Stimulated activated CD4-positive, alpha-beta T cell treated with anti-CD3 and anti-CD28 coated beads, Interleukin-1b, Interleukin-23, amount 100 ng/mL, for 24 hours (primary cell): ENCODE measurements at places on chromosomes 5 and 9.

DNA sequence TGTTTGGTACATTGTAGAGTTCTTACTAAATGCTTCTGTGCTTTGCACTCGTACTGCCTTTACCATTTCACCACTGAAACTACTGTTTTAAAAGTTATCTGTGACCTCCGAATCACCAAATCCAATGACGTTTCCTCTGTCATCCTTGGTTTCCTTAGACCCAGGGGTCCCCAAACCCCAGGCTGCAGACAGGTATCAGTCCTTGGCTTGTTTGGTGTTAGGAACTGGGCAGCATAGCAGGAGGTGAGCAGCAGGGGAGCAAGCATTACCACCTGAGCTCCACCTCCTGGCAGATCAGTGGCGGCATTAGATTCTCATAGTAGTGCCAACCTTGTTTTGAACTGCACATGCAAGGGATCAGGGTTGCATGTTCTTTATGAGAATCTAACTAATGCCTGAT is 26.8 kb upstream of the APC start:
- no peak for DNase-seq

DNA sequence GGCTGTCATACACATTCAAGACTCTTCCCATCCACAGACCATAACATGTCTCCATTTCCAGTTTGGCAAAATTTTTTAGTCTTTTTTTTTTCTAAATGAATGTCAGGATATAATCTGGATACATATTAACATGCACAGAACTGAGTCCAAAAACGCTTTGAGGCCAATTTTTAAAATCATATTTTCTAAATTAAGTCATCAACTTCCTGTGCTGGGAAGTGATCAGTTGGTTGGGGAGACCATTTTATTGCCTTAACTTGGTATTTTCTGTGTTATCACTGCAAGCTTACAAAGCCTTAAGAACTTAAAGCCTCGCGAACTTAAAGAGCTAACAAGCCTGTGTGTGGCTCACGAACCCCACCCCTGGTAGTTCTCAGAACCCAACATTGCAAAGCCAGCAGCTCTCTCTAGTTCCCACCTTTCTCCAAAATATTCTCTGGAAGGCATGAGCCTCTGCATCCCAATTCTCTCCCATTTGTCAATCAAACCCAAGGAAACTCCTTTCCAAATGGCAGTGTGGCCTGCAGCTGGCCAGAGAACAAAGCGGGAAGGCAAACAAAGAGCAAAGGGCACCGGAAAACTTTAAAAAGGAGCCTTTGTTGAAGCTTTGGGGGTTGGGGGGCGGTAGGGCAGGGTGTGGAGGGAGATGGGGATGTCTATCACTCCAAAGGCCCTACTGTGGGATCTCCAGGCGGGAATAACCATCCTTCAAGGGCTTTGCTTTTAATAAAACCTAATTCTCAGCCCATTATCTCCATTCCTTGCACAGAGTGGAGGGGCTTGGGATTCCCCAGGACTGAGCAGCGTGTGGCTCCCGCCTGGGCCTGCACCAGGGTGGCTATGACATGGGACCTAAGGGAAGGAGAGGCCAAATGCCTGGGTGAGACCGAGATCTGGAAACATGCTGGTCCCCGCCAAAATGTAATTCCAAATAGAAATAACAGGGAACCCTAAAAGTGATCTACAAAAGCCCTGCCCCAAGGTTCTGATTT is 65.0 kb downstream of the ROR2 start:
- DNase-seq: no peak

DNA sequence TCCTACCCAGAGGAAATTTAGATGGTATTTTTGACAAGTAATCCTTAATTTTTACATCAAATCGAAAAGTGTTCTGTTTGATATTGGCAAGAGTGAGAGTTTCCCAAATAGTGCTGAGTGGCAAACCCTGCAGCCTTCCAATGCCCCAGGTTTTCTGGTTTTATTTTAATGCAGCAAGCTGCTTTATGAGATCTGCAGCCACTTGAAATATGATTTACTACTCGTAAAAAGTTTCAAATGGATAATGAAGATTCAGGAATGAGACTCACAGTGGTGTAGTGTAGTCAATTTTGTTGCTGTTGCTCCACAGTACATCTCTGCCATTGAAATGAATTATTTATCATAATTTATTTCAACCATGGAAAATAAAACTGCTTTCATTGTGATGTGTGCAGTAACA is 23.6 kb upstream of the TLX3 start:
- DNase-seq: no peak

DNA sequence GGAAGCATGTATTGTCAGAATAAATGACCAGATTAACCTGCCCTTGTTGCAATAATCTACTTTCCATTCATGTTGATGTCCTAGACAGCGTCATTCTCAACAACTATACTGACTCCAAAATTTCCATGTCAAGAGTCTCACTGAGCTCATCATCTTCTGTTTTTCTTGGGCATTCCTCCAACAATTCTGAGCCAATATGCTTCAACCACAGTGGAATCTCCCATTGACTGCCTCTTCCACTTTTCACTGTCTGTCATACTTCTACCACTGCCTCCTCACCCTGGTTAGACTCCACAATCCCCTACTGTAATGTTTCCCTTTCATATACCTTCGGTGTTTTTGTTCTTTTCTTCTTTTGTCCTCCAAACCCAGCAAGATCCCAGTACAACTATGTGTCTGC is 162.8 kb downstream of the TLE1 start:
- DNase-seq: no peak

DNA sequence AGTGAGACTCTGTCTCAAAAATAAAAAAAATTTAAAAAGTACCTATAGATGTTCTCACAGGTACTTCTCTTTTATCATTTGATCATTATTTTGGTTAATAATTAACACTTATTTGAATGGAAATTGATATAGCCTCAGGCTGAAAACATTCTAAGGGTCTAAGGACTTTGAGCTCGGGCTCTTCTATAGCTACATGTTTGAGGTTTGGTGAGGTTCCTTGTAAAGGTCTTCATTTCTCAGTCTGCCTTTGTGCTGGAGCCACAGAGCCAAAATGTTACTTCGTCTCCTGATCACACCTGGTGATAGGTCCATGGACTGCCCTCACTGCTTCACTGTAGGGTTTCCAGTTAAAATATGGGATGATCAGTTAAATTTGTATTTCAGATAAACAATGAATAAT is 22.6 kb downstream of the ARHGEF37 start:
- DNase-seq: no peak

- DNase-seq: no peak
Observed at GRCh38 chr5:150295172-150295634, 5.6 kb upstream of the CAMK2A start.
